Activated T-helper 1 cell treated with anti-CD3 and anti-CD28 coated beads, Interleukin-12 subunit alpha, Interleukin-12 subunit beta, Interleukin-2, Interleukin-4 antibody, amounts not matched to agents 30 ng/mL and 10 ng/mL and 1 ng/mL, durations not matched to agents 14 hours and 24 hours and 36 hours (primary cell): ENCODE measurements at places on chromosomes 1 and 21. TPM values are rescaled to one million over a fixed set of nuclear protein-coding genes. Genes with fewer than 3 reads are reported as not detected.

- peak; percentile 64 for DNase-seq
Observed at GRCh38 chr1:210332719-210333398, 4.2 kb downstream of the HHAT start.

- no peak for DNase-seq
Observed at GRCh38 chr21:35039595-35040289, 9.4 kb downstream of the RUNX1 start.

Gene RXRG
- total RNA-seq = not detected in 2 replicates

DNA sequence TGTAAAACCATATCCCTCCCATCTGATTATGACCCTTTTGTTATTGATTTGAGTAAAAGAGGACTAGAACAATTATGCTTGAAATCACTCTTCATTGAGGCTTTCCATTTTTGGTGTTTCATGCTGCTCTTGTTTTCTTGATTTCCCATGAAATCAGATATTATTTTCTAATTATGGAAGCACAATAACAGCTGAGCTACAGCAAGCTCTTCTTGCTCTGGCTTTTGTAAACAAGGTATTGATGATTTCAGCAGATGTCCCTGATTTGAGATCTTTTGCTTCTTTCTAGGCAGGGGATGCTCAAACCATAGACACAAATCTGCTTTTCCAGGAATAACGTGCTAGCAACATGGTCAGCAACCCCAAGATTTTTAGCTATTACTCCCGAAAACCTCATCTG, 607.8 kb downstream of the NCAM2 start:
- no peak for DNase-seq

Gene MYOG
- not detected in 2 replicates for total RNA-seq

Gene S100A7A
- total RNA-seq = not detected in 2 replicates
